NCI-H2029 (cell line): ENCODE measurements at places on chromosomes 12 and 14.
A peak's percentile ranks its signal among the peaks of the same experiment; 100 is the strongest.

- no peak for DNase-seq
Observed at GRCh38 chr12:98422812-98423211, 92.6 kb upstream of the TMPO start.

GRCh38 chr14:89444044-89444443 lies 27.0 kb upstream of the FOXN3 start:
- no peak for DNase-seq

DNA sequence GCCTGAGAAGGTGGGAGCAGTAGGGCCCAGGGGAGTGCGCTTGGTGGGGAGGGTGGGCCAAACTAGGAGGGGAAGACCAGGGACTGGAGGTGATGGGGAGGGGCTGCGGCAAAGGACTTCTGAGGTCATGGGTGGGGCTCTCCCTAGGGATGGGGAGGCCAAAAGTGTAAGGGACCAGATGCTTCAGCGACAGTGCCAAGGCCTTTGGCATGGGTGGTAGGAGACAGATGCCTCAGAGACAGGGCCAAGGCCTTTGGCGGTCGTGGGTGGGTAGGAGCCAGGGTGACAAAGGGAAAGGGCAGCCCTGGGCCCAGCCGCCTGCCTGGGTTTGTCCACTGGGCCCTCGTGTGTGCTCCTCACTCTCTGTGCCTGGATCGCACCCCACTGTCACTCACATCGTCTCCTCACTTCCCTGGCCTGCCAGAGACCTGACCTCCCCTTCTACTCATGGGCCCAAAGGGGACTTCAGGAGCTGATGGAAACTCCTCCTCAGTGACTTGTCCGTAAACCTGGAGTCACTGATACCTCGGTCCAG lies 13.2 kb upstream of the RABGGTA start:
- DNase-seq: no peak

GRCh38 chr14:33946679-33947476 lies 4.0 kb downstream of the EGLN3 start:
- peak; percentile 70 for DNase-seq

GRCh38 chr12:1567852-1568251 lies 26.5 kb downstream of the FBXL14 start:
- no peak for DNase-seq
